ENCODE measurements at places on chromosomes 4 and X.

GRCh38 chr4:2484993-2485392, 16.1 kb downstream of the RNF4 start:
- DNase-seq: no peak

GRCh38 chrX:111519215-111519614, 7.8 kb downstream of the SERTM2 start:
- DNase-seq: no peak

- DNase-seq: no peak
These were observed 7.7 kb downstream of the COL4A5 start for GRCh38 chrX:108447303-108447702.

- DNase-seq: no peak
These were observed 525.5 kb upstream of the BOD1L1 start for GRCh38 chr4:14152834-14153519.

DNA sequence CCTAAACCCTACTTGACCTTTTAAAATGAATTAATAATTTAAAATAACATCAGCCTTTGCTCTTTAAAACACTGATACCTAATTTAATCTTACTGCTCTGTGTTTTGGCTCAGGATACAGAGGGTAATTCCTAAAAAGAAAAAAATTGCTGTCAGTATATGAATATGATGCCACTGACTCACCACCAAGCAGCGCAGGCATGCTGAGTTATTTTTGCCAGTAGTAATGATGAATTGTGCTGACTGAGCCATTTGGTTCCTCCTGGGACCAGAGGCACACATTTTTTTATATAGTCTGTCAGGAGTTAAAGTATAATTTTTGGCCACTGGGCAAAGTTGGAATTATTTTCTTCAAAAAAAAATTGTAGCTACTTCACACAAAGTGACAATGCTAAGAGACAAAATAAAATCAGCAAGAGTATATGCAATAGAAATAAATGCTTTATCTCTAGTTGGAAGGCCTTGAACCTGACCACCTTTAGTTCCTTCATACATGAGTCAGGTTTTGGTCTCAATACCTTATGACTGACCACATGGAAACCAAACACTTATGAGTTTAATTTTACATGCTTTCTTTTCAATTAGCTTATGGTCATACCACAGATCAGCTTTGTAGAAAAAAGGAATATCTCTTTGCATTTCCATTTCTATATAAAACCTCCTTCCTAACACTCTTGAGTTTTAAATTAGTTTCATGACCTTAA, 115.1 kb downstream of the PPP3CA start:
- DNase-seq: no peak

- no peak for DNase-seq
These were observed 21.9 kb upstream of the SPON2 start for GRCh38 chr4:1194010-1194900.

GRCh38 chr4:38889143-38889542, 21.5 kb downstream of the FAM114A1 start:
- no peak for DNase-seq

DNA sequence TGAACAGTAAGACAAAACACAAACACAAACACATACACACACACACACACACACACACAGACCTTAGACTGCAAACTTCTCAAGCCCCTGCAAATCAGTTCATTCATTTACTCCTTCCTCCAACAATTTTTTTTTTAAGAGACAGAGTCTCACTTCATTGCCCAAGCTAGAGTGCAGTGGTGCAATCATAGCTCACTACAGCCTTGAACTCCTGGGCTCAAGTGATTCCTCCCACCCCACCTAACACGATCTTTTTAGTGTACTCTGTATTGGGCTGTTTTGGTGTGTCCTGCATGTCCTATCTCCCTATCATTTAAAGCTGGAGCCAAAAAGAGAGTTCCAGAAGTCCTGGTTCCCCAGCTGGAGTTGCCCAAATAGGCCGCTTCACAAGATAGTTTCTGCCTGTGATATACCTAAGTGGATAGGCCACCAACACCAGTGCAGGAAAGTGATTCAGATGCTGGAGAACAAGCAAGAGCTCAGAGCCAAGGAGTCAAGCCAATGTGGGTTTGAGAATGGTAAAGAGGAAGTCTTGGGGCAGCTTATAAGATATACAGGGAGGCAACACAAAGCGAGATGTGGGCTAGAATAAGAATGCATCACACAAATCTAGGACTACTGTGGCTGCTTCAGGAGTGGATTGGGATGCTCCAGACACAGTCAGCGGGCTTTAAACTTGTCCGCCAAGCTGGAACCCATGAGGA, 85.4 kb upstream of the RAPGEF2 start:
- no peak for DNase-seq

DNA sequence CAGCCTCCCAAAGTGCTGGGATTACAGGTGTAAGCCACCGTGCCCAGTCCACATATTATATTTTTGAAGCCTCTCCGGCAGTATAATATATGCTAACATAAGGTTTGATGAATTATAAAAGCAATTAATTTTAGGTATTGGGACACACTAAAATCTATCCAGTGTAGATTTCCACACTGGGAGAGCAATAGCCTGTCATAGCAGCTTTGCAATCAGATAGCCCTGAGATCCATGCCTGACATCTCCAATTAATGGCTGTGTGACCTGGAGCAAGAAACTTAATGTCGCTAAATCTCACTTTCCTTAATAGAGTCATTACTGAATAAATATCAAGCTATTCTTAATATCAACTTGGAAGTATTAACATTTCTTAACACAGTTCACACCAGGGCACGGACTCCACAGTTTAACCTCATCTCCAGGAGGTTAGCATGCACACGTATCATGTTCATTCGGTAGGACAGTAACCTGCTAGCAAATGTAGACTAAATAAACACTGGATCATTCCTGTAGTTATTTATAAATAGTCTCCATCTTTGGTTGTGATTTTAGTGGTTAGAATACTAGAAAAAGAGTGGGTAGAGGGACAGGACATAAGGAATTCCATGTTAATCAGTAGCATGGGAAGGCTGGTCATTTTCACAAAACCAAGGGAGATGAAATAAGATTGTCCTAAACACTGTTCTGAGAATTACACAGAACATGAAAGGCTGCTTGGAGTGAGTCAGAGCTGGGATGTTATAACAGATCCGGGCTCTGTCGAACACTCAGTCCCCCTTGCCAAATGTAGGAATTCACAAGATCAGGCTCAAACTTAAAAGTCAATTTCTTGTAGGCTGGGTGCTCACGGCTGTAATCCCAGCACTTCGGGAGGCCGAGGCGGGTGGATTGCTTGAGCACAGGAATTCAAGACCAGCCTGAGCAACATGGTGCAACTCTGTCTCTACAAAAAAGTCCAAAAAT, 254.7 kb downstream of the PALLD start:
- DNase-seq: no peak

DNA sequence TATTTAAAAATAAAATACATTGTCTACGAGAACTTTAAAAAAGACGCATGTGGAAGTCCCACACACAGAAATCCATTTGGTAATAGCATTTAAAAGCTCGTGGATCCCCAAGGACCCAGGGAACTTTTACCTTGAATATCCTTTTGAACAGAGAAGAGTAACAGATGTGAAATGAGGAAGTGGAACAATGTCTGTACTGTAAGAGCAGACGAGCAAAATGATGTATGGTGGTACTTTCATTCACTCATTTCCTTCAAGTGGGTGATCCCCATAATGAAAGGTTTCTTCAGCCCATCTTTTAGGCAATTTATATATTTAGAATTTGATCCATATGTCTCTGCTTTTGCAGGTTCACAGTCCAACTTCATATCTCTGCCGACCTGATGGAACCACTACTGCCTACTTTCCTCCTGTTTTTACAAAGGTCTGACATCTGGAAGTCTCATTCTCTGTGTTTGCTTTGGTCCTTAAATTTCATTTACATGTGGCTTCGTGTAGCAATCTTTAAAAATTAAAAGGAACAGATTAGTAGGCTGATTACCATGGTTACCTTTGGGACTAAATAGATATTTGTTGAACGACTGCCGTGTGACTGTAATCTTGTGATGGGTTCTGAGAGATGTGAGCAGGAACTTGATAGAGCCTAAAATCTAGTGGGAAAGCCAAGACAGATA, 188.4 kb downstream of the PALLD start:
- DNase-seq: no peak

- DNase-seq: no peak
These were observed 27.5 kb upstream of the SULT1B1 start for GRCh38 chr4:69787879-69788278.

- DNase-seq: no peak
These were observed 66.8 kb upstream of the PLS3 start for GRCh38 chrX:115494161-115494560.

DNA sequence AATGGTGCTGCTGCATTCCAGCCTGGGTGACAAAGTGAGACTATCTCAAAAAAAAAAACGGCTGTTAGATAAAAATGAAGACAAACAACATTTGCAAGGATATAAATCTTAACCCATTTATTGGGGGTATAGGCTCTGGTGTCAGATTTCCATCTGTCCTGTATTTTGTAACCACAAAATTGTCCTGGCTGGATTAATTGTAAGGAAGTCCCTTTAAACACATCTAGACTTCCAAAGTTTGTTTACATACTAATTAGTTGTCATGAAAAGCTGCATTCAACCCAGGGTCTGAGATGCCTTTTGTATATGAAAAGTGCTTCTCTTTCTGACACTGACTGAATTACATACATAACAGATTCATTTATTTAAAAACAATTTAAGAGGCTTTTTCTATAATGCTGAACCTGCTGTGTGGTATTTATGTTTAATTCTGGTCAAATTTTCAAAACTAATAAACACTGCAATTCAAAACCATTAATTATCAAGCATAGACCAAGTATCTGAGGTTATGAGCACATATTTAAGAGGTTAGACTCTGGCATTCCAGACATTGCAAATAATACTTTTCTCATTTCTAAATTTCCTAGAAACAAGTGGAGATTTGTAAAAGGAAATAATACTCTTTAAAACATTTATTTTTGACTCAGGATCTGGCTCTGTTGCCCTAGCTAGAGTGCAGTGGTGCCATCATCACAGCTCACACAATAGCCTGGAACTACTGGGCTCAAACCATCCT, 17.5 kb upstream of the UGDH start:
- DNase-seq: no peak

DNA sequence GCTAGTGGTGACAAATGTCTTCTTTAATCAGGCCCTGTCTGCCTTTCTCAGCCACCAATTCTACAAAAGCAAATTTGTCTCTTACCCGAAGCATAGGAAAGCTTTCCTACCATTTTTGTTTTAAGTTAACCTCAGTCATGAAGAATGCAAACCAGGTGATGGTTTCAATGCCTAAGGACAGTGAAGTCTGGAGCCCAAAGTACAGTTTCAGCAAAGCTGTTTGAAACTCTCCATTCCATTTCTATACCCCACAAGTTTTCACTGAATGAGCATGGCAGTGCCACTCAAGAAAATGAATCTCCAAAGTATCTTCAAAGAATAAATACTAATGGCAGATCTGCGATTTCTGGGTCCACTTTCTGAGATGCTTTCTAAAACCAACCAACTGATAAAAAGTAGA, 23.9 kb downstream of the SRD5A3 start:
- DNase-seq: no peak

GRCh38 chrX:3699821-3700381, 13.5 kb downstream of the PRKX start:
- no peak for DNase-seq

DNA sequence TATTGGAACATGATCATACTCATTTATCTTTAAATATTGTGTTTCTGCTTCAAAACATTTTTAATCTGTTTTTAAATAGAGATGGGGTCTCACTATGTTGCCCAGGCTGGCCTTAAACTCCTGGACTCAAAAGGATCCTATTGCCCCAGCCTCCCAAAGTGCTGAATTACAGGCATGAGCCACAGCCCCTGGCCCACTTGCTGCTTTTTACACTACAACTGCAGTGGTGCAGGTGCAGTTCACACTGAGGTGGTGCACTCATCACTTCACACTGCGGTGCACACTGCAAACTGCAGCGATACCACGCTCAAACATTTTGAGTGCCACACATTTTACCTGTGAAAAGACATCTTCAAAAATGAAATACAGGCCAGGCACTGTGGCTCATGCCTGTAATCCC, 10.8 kb downstream of the RPS3A start:
- no peak for DNase-seq

DNA sequence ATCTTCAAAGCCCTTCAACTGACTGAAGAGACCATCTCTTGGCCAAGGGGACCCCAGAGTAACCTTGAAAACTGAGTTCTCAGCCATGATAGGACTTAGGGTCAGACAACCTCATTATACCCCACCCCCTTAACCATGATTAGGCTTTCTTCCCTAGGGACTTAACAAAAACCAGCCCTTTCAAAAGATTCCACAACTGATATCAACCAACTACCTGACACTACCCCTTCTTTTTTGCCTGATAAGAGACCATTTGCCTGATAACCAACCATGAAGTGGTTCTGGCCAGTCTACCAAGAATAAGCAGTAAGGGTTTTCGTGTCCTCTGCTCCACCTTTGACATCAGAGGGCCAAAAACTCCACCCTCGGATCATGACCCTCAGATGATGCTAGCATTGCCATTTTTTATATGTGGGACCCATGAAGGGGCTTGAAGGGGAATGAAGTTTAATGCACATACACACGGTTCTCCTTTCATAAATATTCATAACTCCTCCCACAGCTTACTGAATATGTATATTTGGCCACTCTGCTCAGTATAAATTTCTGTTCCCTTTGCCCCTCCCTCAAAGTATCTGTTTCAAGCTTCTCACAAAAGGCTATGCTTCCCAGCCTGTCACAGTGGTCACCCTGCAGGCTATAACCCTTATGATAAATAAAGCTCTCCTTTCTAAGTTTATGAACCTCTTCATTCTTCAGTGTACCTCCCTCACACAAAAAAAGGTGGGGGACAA, 12.3 kb downstream of the TBCK start:
- no peak for DNase-seq

GRCh38 chr4:120318196-120318846, 251.7 kb upstream of the MAD2L1 start:
- no peak for DNase-seq

Measured in hematopoietic multipotent progenitor cell treated with erythropoietin and hydrocortisone succinate and interleukin-3 and kit ligand, for 15 days (in vitro differentiated cells).